ENCODE measurements at places on chromosomes 11 and 22.

DNA sequence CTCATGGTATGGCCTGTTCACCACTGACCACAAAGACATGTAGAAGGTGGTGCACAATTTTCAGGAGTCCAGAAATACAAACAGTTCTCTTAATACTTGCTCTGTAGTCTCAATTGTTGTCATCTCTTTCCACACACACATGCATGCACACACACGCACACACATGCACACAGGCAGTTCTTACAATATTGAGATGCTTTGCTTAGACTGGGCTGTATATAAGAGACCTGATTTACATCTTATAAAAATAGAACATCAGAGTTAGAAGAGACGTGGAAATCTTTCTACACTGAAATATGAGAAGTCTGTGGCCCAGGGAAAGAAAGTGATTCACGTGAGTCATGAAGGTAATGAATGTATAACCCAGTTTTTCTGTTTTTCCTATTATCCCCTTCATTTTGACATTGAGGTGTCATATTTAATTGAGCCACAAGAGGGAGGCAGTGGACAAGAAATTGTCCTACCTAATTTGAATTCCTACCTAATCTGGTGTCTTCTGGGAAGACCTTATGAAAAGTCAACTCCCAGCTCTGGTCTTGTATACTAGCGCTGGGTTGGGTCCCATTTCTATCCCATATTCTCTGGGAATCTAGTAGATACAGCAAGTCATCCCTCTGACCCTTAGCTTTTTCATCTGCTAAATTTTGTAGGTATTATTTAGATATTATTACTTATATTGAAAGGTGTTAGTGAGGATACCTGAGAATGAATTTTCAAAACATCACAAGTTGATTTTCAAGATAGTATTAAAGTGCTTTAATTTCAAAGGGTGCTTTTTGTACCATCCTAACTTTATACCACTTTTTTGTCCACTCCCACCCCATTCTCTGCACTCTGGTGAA is 14.9 kb upstream of the MS4A4A start:
- DNase-seq: peak; percentile 51

GRCh38 chr11:125166764-125167291 is 2.3 kb downstream of the PKNOX2 start:
- DNase-seq: no peak

- DNase-seq: no peak
Observed at GRCh38 chr11:113681711-113682413, 24.2 kb downstream of the TMPRSS5 start.

GRCh38 chr22:21860491-21861039 is 6.9 kb downstream of the MAPK1 start:
- DNase-seq: no peak

GRCh38 chr11:83520849-83521248 is 234.7 kb upstream of the CCDC90B start:
- no peak for DNase-seq

Data from memory B cell (primary cell).